ENCODE measurements at places on chromosomes 7 and 10.

DNA sequence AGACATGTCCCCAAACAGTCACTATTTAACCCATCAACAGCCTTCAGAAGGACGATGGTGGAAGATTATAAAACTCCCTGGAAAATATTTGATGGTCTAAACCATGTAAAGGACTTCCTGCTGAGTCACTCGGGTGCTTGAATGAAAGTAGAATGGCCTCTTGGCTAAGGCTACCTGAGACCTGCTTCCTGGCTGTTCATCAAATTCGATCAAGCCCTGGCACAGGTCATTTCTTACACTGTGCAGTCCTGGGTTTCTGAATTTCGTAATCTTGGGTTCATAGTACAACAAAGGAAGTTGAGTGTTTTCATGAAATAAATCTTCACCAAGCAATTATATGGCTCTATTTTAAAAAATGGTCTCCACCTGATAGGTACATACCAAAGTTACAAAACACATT lies 260.3 kb upstream of the RNF32 start:
- no peak for DNase-seq

- DNase-seq = no peak
Measured at GRCh38 chr10:80996615-80997193, 459.0 kb downstream of the SH2D4B start.

DNA sequence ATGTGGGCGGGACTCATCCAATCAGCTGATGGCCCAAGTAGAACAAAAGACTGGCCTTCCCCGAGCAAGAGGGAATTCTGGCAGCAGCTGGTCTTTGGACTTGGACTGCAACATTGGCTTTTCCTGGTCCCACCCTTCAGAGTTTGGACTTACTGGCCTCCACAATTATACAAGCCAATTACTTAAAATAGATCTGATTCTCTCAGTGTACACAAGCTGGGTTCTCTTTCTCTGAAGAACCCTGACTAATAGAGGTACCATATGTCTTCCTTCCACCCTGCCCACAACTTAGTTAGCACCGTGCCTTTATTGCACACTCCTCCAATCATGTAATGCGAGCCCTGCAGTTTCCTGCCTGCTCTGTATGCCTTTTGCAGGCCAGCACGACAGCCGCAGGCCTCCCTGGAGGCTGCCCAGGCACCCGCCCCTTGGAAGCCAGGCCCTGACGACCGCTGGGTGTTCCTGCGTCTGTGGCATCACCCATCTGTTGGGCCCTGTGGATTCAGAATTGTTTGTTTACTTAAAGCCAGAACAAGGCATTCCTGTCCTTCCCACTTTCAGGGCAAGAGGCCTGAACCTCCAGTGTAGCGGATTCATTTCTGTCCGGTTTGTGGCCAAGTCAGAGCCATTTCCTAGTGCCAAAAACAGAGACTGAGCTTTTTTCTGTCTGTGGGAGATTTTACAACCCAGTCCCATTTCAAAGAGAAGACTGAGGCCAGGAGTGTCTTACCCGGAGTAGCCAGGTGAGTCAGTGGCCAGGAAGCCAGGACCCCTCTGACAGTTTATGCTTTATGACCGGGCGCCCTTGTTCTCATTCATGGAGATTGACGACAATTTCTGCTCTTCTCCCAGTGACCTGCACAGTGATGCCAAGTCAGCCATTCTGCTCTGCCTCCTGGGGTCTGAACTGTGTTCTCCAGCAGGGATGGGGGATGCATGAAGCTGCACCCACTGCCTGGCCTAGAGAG lies 968 bp upstream of the INMT start:
- DNase-seq = no peak

GRCh38 chr7:68162712-68163111 lies 1166.1 kb downstream of the TYW1 start:
- no peak for DNase-seq

GRCh38 chr7:78588393-78588792 lies 789.8 kb downstream of the PHTF2 start:
- DNase-seq = no peak

DNA sequence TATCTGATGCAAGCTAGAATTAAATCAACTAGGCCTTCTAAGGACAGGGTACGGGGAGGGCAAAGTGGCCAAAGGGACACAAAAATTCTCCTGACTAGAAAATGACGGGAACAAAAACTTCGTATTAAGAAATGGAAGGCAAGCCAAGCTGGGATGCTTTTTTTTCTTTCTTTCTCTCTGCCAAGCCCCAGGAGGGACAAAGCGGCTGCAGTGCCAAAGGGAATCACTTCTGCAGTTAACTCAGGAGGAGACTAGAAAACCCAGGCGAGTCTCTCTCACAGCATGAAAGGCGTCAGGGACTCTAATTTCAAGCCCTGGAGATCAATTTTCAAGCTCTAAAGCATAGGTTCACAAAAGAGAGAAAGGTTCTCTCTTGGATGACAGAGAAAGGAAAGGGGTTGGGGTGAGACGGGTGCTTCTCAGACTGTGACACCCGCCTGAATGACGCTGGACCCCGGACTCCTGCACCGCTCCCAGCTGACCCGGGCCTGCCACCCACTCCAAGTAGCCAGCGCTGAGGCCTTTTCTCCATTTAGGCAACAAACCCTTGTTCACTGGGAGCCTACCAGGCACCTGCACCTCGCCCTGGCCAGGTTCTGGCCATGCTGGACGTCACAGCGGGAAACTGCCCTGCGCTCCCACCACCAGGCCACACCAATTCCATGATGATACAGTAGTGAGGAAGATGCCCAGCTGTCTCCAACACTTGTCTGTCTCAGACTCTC lies 56.5 kb downstream of the KIAA1549 start:
- no peak for DNase-seq

- DNase-seq = no peak
Measured at GRCh38 chr7:151003572-151003971, 12.8 kb downstream of the NOS3 start.

GRCh38 chr7:147984265-147984664 lies 606.3 kb upstream of the C7orf33 start:
- DNase-seq = no peak

Measured in activated T-helper 1 cell treated with Interleukin-2 at 50 U/mL for 16 hours (primary cell).